WTC11 (cell line): ENCODE measurements at places on chromosomes 13 and 19.

DNA sequence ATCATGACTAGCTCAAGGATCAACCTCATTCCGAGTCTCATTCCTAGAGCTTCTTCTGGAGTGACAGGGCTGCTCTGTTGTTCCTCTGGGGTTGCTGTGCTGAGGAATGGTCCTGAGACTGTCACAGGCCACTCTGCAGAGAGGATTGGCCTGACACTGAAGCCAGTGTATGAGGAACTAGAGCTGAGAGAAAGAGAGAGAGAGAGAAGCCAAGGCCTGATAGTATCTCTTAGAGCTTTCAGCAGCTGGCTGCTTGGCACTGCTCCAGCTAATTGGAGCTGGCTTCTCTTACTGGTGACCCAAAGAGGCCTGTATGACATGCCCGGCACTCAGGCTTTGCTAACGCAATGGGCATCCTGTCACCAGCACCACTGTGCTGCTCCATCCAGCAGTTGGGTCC, 73.4 kb upstream of the FLT1 start:
- no peak for DNase-seq

DNA sequence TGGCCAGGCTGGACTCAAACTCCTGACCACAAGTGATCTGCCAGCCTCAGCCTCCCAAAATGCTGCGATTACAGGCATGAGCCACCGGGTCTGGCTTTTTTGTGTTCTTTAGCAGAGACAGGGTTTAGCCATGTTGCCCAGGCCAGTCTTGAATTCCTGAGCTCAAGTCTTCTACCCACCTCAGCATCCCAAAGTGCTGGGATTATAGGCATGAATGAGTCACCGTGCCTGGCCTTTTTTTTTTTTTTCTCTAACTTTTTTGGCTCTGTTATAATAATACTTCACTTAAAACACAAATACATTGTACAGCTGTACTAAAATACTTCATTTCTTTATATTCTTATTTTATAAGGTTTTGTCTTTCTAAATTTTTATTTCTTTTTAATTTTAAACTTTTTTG, 599.5 kb upstream of the PCDH9 start:
- no peak for DNase-seq

- DNase-seq, result no peak
Measured at GRCh38 chr13:114339857-114340534, 25.7 kb downstream of the CHAMP1 start.

DNA sequence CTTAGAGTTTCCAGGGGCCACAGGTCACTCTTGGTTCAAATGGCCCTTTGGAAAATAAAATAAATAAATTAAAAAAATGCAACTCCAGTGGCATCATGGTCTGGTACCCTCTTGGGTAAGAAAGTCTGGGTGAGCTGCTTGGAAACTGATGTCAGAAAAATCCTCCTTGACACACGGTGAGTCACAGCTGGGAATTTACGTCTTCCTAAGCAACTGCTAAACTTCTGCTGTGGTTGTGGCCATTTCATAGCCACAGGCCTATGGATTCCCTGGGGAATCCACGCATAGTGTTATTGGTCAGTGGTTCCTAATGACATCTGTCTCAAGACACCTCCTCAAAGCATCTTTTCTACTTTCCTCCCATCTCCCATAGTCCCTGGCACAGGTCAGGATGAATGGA, 220.8 kb downstream of the COG6 start:
- DNase-seq, result no peak

- DNase-seq, result no peak
Measured at GRCh38 chr19:2168619-2169424, 5.1 kb downstream of the DOT1L start.

DNA sequence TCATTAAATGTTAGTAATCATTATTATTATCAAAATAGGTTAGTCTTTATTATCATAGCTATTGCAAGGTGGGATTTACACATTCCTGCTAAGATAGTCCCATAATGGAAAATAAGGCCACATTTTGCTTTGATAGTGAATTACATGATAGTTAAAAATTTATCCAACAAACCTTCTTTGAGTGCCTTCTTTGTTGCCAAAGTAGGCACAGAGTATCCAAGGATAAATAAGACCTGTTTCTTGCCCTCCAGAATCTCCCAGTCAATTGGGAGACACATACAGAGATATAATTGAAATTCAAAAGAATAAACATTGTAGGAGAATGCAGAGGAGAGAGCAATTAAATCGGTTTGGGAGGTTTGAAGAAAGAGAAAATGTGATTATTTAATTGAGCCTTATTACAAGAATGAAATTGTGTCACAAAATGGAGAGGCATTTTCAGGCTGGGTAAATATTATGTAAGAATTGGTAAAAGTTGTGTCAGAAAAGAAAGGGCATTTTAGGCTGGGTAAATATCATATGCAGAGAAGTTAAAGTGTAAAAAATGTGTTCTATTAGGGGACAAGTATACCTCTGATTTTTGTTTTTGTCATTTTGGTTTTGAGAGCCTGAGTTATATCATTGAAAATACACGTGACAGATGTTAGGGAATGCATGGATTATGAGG, 189.3 kb downstream of the POU4F1 start:
- DNase-seq, result no peak
